ENCODE measurements at places on chromosomes 12 and 14.
A peak's percentile ranks its signal among the peaks of the same experiment; 100 is the strongest.

- H3K4me3 ChIP-seq: peak overlapping the region; percentile 55
- H3K27me3 ChIP-seq: peaks cover 15% of the 10 kb centered on the region
- no peak overlapping the region for H3K27ac ChIP-seq
- DNase-seq: no peak
- no peaks in the 10 kb centered on the region for H3K36me3 ChIP-seq
Observed at GRCh38 chr14:103103461-103104388, 9.2 kb downstream of the EXOC3L4 start.

DNA sequence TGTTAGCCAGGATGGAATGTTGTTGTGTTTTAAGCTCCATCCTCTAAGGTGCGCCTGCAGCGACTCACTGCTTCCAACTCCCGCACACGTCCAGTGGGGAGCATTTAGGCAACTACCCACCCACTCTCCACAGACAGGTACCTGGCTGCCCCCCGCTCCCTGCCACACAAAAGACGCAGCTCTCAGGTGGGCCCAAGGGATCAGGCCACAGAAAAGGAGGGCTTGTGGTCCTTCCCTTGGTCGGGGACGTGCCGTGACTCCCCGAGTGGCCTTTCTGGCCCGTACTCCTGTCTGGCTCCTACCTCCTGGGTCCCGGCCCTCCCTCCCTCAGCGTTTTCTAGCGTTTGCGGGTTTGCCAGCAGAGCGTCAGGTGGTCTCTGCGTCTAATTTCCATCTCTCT, 16.2 kb downstream of the TEDC1 start:
- no peaks in the 10 kb centered on the region for H3K4me1 ChIP-seq
- H3K36me3 ChIP-seq: no peaks in the 10 kb centered on the region
- no peak overlapping the region for H3K4me3 ChIP-seq
- no peaks in the 10 kb centered on the region for H3K27me3 ChIP-seq
- no peak overlapping the region for H3K27ac ChIP-seq
- DNase-seq: no peak

- no peak for DNase-seq
- no peak overlapping the region for H3K27ac ChIP-seq
- no peaks in the 10 kb centered on the region for H3K36me3 ChIP-seq
- no peaks in the 10 kb centered on the region for H3K27me3 ChIP-seq
- no peak overlapping the region for H3K4me3 ChIP-seq
Observed at GRCh38 chr14:53368711-53369201, 215.6 kb upstream of the DDHD1 start.

GRCh38 chr14:78282437-78282836, 112.3 kb downstream of the NRXN3 start:
- no peak overlapping the region for H3K4me3 ChIP-seq
- no peak overlapping the region for H3K27ac ChIP-seq
- no peaks in the 10 kb centered on the region for H3K36me3 ChIP-seq
- H3K27me3 ChIP-seq: no peaks in the 10 kb centered on the region
- no peak for DNase-seq
- H3K4me1 ChIP-seq: no peaks in the 10 kb centered on the region

DNA sequence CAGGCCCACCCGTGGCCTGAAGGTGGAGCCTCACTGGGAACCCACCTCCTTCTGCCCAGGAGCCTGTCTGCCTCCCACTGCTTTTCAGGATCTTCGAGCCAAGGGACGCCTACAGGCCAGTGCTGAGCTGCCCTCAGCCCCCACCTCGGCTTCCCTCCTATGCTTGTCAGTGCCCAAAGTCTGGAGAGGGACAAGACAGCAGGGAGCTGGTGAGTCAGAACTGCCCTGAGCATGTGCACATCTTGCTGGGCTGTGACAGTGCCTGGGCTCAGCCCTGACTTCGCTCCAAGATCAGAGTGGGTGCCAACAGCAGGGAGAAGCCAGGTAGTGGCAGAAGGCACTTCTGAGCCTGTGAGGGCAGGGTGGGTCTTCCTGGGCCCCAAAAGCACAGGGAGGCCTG, 286.8 kb downstream of the AEBP2 start:
- H3K4me1 ChIP-seq: no peaks in the 10 kb centered on the region
- H3K27me3 ChIP-seq: no peaks in the 10 kb centered on the region
- no peak overlapping the region for H3K27ac ChIP-seq
- H3K4me3 ChIP-seq: no peak overlapping the region
- H3K36me3 ChIP-seq: no peaks in the 10 kb centered on the region
